Amygdala (tissue), 56 donors: ENCODE measurements at places on chromosomes 1 and 21.

DNA sequence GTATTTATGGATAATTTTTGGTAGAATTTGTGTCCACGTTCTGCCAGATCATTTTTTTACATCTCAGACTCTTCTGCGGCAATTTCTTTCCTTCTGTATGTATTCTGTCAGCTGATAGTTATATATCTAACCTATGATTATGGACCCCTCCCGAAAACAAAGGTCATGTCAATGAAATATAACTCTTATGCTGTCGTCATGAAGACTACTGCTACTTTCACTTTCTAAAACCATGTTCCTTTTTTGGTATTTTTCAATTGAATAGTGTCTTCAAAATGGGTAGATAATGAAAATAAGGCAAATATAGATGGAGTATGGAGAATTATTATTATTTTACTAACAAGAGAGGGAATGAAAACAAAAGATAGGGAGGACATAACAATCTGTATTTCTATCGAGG lies 3.2 kb downstream of the ANGPTL1 start:
- DNase-seq = no peak

DNA sequence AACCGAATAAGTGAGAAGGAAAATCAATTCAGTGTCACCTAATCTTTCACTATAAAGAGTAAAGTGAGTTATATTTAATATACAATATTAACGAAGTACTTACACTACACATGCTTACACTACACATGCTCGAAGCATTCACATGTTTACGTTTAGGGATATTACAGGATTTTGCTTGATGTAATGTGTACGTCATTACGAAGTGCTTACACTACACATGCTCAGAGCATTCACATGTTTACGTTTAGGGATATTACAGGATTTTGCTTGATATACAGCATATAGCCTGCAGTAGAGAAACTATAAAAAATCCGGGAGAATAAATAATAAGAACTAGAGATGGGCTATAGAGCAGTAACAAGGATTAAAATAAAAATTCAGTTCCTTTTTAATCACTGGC lies 538.8 kb upstream of the CXADR start:
- no peak for DNase-seq

- no peak for DNase-seq
These were observed 53.5 kb downstream of the MRPL37 start for GRCh38 chr1:54253480-54253879.

DNA sequence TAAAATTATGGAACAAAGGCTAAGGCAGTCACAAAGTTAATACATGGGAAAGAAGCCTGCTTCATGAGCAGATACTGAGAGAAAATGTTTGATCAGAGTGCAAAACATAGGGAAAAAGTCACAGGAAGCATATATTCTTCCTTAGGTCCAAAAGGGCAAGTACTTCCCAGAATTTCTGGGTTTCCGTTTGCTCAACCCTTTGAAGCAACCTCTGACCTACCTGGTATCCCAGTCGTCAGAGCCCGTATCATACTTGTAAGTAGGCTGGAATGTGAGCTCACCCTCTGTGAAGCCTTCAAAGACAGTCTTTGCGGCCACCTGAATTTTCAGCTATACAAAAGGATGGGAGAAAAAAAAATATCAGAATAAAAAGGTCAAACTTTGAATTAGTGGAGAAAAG lies 20.5 kb upstream of the MTF1 start:
- DNase-seq = no peak

DNA sequence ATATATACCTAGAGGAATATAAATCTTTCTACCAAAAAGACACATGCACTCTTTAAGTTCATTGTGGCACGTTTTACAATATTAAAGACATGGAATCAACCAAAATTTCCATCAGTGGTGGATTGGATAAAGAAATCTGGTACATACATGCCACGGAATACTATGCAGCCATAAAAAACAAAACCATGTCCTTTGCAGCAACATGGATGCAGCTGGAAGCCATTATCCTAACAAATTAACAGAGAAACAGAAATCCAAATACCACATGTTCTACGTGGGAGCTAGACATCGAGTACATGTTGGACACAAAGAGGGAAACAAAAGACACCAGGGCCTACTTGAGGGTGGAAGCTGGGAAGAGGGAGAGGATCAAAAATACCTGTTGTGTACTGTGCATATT lies 33.0 kb upstream of the B3GALT2 start:
- DNase-seq = no peak

DNA sequence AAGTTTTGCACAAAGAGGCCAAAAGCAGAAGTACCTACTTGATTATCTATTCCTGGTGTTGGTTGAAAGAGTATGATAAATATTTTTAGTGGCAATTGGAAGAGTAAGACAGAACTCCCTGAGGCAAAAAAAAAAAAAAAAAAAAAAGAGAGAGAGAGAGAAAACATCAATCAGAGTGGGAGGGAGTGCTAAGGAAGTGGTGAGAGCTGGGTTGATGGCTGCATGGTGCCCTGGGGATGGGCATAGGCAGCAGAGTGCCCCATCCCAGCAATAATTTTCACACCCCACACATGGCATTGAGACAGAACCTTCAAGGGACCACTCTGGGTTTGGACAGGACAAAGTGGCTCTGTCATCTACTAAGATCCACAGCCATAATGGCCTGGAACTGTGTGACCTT lies 59.4 kb upstream of the FAM20B start:
- DNase-seq = no peak

DNA sequence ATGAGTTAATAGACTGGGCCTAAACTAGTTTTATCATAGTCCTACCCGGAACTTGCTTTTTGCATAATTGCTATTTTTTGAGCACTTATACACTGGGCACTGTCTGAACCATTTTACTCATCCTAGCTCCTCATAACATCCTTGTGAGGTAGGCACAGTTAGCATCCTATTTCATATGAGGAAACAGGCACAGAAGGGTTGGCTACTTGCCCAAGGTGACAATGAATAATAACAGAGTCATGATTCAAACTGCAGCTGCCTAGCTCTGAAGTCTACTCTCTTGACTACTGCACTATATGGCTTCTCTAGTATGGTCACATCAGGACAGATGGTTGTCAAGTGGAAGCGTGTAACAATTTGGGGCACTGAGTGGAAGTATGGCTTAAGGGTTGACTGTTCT lies 18.2 kb upstream of the RC3H1 start:
- no peak for DNase-seq

- DNase-seq = no peak
These were observed 28.4 kb downstream of the ZNF281 start for GRCh38 chr1:200381256-200381984.

GRCh38 chr21:35319684-35320283 lies 270.7 kb upstream of the RUNX1 start:
- DNase-seq = no peak

GRCh38 chr1:11537854-11538591 lies 59.1 kb downstream of the DISP3 start:
- DNase-seq = no peak

DNA sequence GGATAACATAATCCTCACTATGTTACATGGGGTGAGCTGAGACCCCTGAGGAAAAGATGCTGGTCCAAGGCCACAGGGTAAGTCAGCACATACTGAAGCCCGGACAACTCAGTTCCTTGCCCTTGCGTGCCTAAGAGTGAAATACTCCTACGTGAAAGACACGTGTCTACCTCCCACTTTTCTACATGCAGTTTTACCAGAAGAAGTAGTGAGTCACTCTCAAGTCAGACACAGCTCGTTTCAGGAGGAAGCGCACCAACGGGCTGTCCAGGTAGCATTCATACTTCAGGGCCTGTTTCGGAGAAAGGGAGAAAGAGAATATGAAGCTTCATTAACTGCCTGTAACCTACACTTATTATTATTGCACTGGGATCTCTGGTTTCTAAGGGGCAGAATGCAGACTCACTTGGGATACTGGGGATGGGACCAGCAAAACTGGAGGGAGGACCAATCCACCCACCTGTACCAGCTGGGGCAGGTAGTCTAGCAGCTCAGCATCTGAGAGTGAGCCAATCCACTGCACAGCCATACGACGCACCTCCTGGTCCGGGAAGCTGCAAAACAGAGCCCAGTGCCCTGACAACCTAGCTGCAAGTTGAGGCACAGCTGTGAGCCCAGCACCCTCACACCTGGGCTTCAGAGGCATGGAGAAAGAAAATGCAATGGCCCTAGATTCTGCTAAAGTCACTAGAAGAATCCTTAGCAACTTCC lies 32.4 kb upstream of the PPP1R15B start:
- DNase-seq = no peak

DNA sequence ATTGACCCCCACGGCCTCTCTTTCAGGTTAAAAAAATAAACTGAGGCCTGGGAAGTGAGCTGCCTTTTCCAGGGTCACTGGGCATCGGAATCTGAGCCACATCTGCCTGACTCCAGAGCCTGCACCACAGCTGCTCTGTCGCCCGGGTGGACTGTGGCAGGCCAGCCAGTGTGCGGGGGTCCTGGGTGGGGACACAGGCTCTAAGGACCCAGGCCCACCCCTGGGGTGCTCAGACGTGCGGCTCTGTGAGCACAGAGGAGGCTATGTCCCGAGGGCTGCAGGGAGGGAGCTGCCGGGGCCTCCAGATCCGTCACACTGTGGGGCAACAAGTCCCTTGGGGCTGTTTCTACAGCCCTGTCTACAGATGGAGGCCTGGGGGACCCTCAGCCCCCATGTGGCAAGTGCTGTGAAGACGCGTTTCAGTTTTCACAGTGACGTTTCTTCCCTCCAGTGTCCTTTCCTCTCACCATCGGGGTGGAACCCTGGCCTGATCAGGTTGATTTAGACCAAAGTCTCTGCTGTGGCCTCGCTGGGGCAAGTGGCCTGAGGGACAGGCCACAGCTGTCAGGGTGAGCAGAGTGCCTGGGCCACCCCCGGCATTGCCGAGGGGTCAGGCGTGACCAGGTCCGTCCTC lies 39.2 kb upstream of the ACTRT2 start:
- DNase-seq = no peak

DNA sequence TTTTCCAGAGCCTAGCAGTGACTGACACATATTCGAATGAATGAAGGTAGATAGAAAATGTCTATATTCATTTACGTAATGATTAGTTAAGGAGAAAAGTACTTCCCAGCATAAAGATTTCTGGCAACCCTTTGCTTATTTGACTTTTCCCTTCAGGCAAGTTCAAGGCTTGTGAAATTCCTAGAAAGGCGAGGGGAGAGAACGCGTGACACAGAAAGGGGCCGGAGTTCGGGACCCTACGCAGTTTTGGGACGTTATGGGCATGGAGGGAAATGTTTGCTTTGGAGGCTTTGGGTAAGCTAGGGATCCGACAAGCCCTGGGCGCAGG lies 472 bp upstream of the USP25 start:
- no peak for DNase-seq

DNA sequence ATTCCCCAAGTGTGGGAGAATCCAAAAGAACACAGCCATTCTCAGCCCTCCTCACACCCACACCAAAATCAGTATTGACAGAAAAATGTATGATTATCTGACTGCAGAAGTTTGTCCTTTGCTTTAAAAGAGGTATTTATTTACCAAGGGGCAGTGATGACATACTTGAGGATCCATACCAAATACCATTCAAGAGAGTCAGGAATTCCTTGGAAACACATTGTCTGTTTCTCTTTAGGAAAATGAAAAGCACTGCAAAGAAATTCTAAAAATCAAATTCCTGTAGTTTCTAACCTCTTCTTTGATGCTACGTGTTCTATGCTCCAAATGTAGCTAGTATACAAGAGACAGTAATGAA lies 509.6 kb upstream of the CXADR start:
- DNase-seq = no peak

DNA sequence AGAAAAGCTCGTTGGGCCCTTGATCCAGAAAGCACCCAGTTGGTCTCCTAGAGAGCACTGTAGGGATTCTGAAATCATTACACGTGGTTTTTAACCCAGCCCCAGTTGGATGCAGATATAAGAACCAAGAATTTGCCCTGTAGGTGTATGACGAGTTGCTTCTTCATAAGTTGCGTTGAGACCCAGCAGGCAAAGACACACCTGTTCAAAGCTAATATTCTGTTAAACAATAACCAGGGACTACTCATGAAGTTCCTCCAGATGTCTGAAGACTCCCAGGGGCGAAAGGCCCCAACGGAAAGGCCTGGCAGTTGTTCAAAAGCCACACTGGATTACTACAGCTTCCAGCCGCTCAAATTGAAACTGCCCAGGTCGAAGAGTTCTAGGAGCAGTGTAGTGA lies 88.6 kb upstream of the HNRNPU start:
- DNase-seq = no peak

DNA sequence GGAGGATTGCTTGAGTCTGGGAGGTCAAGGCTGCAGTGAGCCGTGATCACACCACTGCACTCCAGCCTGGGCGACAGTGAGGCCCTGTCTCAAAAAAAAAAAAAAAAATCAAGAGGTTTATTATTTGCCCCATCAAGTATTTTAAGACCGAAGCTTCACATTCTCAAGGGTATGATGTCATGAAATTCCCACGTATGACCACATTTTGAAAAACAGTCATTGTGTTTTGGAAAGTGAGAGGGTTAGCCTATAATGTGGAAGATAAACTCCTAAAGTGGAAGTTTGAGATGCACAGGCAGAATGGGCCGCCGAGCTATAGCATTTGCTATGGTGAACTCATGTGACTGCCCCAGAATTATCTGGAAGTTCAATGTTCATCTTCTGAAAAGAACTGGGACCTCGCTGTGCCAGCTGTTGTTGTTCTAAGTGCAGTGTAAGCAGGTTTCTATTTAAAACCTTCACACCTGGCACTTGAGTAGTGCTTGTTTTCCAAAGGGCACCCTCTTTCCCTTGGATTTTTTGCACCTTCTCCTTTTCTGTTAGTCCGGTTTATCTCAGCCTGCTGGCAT lies 96.9 kb upstream of the SLC25A33 start:
- no peak for DNase-seq

DNA sequence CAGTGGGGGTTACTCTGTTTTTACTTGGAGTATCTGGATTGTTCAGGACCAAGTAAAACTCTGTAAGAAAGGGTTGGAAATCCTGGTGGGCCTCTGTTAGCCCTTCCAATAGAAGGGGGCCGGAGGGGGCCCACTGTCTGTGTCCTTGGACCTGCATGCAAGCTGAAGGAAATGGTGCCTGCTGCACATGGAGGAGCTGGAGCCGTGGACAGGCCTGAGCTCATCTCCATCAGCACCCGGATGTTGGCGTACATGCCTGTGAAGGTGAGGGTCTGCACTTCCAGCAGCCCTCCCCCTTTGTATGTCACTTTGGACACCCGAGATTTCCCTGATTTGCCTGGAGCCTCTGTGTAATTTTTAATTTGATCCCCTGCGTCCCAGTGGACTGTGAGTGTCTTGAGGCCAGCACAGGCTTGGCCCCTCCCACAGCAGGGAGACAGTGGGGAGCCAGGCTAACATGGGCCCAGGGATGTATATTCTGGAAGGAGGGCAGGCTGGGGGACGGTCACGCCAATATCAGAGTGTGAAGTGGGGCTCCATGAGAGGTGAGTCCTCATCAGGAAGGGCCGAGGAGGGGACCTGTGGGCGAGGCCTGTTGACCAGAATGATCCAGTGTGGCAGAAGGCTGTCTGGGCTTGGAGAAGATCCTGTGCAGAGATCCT lies 16.8 kb downstream of the GALNT2 start:
- DNase-seq = no peak
